ENCODE measurements at places on chromosomes 2 and 18.

- DNase-seq: no peak
These were observed 123.1 kb downstream of the RTTN start for GRCh38 chr18:70082430-70082829.

DNA sequence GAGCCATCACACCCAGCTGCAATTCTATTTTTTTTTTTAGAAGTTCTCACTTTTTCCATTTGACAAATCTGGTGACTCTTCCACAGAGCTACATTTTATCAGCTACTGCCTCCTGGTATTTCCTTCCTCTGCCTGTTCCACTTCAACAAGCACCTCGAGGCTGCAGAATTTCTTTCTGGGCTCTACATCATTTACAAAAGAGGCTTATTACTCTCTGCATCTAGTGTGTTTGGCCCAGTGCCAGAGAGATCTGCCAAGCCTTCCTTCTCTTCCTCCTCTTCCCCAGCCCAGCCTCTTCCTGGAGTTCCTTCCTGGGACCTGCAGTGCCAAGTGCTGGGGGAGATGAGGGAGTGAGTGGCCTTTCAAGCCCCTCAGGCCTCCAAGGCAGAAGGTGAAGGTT is 119.6 kb upstream of the ITGA6 start:
- no peak for DNase-seq

GRCh38 chr2:15591692-15592463 is at the start of gene DDX1:
Gene DDX1 (plus strand): TSS chr2:15591868. CDS start chr2:15591934, 66 bp downstream.
- peak; percentile 89 for DNase-seq

DNA sequence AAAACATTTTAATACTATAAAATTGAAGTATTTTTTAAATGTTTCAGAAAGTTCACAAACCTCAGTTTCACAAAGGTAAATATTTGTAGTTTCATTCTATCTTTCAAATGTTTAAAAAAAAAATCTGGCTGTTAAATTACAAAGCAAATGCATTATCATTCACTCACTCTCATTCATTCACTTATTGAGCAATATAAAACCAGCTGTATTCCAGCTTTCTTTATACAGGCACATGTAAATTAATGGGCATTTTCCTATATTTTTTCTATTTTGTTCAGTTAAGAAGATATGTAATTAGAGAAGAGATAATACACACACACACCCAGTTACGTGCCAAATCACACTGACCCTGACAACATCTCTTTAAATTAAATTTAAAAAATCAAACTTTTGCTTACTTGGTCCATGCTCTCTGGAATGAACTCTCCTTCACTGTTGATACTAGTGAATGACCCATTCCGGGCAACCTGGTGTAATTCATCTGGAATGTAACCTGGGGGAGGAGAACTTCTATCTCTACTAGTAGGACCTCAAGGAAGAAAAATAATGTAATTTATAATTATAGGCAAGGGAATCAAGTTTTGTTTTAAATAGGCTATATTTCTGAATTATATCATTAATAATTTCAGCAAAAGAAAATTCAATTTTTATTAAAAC is 32.5 kb upstream of the ERCC3 start:
- DNase-seq: no peak

GRCh38 chr2:203340791-203341487 is 12.7 kb downstream of the ABI2 start:
- no peak for DNase-seq

GRCh38 chr2:181772777-181773176 is 92.5 kb upstream of the NEUROD1 start:
- DNase-seq: no peak

- DNase-seq: no peak
These were observed 346.6 kb upstream of the SPRED2 start for GRCh38 chr2:65779021-65779420.

DNA sequence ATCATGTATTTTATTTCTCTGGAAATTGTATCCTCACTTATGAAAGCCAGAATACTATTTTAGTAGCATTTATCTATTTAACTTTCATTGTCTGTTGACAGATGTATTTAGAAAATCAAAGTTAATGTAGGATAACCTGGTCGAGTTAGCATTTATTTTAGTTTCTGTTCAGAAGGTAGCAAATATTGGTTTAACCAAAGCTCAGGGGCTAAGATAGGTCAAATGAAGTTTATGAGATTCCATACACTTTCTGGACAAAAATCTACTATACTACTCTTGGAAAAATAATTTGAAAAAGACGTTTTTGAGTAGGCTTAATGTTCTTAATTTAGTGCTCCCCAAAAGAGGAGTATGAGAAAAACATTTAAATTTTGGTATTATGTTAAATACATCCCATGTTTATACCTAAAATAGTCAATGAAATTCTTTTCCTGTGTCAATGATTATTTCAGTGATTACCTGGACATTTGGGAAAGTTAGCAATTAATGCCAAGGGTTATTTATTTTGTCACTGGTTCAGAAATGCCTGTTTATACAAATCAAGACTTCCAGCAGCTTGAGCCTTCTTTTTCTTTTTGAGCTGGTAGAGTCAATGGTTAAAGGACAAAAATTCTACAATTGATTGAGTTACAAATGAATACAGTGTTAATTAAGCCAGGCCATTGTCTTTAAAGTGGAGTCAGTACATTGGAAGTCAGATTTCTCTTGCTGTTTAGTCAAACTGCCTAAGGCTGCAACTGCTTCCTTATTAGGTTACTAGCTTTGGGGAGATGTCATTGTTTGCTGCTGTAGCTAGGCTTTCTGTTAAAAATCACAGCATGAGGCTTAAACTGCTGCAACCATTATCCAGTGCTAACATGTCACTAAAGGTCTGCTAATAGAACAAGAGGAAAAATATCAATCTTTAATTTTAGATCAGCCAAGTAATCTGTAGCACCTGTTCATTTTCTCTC is 182.3 kb downstream of the CAMKMT start:
- DNase-seq: no peak

- DNase-seq: no peak
These were observed 18.0 kb downstream of the MBP start for GRCh38 chr18:77114415-77115191.

GRCh38 chr18:26356045-26356785 is 130.0 kb downstream of the TAF4B start:
- no peak for DNase-seq

- DNase-seq: no peak
These were observed 81.6 kb upstream of the NFU1 start for GRCh38 chr2:69518841-69519240.

- DNase-seq: no peak
These were observed 42.5 kb downstream of the TEX44 start for GRCh38 chr2:231634951-231635875.

- no peak for DNase-seq
These were observed 20.8 kb upstream of the TUBB6 start for GRCh38 chr18:12287131-12287681.

DNA sequence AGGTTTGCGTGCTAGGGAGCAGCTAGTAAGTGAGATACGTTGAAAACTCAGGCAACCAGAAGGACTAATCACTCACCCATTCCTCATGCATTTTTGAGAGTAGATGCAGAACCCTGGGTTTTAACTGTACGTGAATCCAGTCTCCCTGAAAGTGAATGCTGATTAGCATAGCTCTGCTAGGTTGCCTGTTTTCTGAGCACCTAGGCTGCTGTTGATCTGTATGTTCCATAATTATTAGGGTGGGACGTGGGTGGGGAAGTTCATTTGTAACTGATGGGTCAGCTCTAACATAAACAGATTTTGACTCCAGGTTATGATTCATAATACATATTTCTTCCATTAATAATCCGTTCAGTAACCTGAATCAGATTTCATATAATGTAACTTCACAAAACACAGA is 379.0 kb upstream of the FANCL start:
- DNase-seq: no peak

DNA sequence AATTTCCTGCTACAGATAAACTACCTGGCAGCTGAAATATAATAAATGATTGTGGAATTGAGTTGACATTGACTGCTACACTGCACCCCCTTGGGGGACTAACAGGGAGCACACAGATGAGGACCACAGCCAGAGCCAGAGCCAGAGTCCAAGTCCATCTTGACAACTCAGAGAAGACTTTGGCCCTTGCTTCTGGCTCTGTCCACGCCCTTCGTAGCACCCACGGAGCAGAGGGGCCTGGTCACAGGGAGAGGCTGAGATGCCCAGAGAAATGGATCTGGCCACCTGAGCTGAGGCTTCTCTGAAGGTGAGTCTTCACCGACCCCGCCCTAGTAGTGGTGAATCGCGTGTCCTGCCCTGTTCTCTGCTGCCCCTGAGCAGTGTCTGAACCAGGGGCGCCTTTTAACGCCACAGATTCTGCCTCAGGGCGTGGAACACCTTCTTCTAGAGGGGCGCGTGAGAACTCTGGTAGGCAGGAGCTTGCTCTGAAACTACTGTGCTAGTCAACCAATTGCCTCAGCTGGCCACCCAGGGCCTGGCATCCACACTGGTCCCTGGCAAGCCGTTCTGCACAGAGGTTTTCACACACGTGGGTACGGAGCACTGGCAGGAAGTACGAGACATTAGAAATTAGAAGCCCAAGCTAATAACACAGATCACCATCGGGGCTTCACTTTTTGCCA is 35.7 kb upstream of the MAT2A start:
- no peak for DNase-seq

DNA sequence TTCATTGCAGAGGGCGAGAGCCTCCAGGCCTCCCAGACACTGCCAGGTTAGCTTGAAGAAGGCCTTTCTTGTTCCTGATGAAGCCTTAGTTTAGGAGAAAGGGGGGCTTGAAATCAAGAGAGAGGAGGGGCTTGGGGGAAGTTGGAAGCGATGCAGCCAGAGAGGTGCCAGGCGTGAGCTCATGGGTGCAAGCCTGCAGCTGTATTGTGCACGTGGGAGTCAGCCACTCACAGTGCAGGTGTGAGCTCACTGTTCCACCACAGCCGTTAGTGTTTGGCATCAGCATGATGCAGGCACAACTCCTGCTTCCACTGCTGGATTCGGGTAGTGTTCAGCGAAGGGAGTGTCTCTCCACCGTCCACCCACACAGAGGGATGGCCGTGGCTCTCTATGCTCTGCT is 68.4 kb upstream of the ALPP start:
- peak; percentile 28 for DNase-seq

DNA sequence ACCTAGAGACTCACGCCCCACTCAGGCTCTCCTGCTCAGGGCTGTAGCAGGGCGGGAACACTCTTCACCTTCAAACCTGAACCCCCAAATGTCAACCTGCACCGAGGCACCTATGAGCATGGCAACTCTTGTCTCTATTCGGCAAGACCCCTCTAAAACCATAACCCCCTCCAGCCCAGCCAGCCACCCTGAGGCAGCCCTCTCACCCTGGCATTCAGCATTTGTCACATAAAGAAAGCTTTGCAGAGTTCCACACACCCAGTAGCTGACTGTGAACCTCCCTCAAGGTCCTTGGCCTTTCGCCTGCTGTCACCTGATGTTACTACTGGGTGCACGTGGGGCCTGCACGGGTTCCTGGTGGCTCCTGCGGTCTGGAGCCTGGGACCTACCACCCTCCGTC is 97.2 kb upstream of the ALKAL2 start:
- no peak for DNase-seq

- no peak for DNase-seq
These were observed 97.2 kb downstream of the SEPTIN10 start for GRCh38 chr2:109516445-109517117.

DNA sequence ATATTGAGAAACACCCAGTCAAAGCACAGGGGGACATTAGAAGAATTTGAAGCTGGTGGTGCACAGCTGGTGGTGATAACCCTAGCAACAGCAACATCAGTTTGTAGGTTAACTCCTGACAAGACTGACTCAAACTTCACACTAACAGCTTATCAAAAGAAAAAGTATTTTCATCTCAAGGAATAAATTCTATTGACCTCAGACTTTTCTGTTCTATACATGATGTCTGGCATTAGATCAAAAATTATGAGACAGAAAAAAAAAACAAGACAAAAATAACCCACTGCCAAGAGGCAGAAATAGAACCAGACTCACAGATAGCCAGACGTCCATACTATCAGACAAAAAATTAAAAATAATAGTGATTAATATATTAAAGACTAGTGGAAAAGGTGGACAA is 126.1 kb downstream of the COL6A3 start:
- no peak for DNase-seq

GRCh38 chr2:38508311-38509039 is 94.3 kb downstream of the HNRNPLL start:
- DNase-seq: peak; percentile 80

- DNase-seq: no peak
These were observed 124.8 kb downstream of the AFF3 start for GRCh38 chr2:100017633-100018032.

DNA sequence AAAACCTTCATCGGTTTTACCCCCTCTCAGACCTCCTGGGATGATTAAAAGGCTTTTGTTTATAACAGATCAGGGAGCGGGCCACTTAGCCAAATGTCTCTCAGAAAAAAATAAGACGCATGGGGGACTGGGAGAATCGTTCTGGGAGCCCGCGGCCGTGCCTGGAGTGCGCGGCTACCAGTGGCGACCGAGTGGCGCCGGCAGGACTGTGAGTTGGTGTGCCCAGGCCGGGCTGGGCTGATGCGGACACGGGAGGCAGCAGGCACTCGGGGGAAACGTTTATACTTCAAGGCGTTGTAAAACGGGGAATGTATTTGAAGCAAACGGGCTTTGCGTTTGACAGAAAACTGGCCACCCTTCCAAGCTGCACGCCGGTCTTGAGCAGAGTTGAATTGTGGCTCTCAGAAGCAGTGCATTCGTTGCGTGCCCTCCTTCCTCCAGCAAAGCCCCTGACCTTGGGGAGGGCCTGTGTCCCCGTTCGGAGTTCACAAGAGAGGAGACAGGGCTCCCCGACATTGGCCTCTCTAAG is 4.7 kb upstream of the HOXD10 start:
- no peak for DNase-seq

DNA sequence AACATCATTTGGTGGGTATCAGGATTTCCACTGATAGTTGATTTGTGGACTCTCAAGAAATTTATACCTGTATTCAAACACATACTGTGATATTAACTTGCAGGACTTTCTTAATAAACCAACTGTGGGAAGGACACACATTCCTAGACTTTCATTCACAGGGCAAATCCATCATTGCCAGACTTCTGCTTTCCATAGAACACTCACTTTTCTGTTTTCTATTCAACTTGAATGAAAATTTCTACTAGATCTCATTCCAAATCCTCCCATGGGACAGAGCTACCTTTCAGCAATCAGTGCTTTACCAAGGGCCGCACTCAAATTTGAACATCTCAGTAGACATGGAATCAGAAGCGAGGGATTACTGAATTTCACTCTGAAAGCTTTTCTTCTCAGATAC is 612.5 kb downstream of the IRS1 start:
- no peak for DNase-seq

DNA sequence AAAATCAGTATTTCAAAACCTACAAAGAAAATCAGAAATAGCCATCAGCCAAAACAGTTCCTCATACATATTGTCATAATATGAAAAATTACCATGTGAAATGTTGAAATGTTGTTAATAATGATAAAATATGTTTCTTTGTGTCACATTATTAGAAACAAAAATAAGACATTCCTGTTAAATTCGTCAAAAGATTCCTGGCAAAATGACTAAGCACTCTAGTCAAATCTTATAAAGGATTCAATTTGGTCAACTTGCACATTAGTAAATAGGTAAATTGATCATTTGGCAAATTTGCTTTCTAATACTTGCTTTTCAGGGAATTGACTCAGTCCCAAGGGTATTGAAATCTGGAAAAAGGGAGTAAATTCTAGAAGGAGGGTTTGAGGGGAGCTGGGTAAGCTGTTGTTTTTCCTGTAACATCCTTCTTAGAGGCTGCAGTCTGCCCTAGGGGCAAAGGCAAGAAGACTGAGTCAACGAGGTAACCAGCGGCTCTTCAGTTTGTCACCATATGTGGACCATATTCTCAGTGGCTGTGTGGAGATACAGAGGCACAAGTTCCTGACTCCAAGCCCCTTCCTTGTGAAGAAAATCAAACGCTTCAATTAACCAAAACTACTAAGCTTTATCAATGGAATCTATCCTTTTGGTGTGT is 482.3 kb downstream of the TNS1 start:
- DNase-seq: no peak

- DNase-seq: no peak
These were observed 90.6 kb downstream of the TWIST2 start for GRCh38 chr2:238938401-238939055.
